ENCODE measurements at places on chromosomes 4 and X.
A peak's percentile ranks its signal among the peaks of the same experiment; 100 is the strongest.

DNA sequence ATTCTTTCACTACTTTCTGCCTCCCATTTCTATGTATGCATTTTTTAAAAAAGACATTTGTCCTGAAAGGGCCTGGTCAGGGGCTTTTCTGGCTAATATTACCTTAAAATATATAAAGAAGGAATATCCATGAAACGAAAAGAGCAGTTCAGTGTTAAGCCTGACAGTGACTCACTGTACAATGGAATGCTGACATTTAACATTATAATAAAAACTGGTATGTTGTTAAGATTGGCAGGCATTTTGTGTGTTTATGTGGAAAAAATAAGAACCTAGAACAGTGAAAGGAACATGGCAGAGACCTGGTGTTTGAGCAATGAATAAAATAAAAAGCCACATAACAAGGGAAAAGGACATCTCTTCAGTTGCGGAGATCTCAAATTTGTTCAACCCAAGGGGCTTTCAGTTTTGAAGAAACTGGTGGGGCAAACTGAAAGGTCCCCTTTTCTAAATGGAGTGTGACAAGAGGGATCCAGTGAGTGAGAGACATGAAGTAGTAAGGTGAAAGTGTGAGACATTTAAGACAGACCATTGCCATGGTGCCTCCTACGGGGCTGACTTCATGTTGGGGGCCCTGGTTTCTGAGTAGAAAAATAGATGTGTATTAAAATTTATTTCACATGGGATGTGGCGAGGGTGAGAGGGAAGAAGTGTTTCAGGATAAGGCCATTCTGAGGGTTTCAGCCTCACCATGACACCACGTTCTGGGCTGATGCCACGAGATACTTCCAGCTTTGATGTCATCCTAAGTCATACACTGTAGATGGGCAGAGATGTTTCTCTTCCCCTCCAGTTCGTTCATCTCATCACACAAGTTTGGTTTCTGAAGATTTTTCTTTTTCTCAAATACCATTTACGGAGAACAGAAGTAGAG, 324.9 kb downstream of the PPP3CA start:
- H3K27ac ChIP-seq: no peak overlapping the region
- no peak for DNase-seq
- H3K27me3 ChIP-seq: no peaks in the 10 kb centered on the region
- H3K36me3 ChIP-seq: no peaks in the 10 kb centered on the region

DNA sequence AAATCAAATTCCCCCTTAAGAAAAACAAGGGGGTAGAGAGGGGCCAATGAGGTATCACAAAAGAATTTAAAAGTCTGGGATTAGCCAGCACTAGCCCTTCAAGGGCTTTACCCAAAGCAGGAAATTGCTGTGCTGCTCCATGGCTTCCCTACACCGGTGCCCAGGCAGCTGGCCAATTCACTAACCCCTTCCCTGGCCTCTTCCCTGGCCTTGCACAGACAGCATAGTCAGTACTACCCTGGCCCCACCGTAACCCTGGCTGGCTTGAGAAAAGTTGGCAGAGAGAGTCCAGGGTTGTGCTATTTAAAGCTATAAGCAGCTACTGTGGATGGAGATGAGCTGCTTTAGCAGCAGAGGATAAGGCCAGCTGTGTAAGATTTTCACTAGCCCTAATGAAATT, 43.1 kb downstream of the ADAMTS3 start:
- no peaks in the 10 kb centered on the region for H3K4me1 ChIP-seq
- H3K36me3 ChIP-seq: no peaks in the 10 kb centered on the region
- DNase-seq: no peak
- no peak overlapping the region for H3K4me3 ChIP-seq
- no peak overlapping the region for H3K27ac ChIP-seq

DNA sequence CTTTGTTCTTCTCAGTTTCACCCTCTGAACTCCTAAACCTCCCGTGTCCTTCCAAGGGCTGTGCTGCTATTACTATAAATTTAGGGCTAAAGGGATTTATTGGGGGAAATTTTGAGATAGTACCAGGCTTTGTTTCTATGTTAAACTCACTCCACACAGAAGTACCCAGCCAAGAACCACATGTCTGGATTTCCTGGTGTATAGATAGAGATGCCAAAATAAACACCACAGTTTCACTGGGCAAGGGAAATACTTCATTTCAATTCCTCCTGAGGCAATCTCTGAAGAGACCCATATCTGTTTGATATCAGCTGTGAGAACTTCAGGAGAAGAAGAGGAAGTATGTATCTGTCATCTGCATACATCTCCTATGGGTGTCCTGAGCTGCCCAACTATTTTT, 21.7 kb upstream of the CLNK start:
- no peak for DNase-seq
- H3K36me3 ChIP-seq: no peaks in the 10 kb centered on the region
- H3K27me3 ChIP-seq: no peaks in the 10 kb centered on the region
- no peak overlapping the region for H3K27ac ChIP-seq

DNA sequence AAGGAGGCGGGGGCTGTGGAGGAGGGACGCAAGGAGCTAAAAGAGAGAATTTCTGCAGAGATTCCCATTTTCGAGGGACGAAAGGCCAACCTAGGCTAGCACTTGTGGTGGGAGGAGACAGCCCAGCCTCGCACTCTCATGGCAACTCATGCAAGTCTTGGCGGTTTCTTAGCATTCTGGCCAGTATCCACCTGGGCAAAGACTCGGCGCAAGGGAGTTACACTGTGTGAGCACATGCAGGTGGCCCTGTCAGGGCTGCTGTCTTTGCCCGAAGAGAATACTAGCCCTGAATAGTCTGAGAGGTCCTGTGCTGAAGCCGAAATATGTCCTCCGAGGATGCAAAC, 15.5 kb downstream of the MCF2 start:
- H3K27me3 ChIP-seq: peaks cover 8% of the 10 kb centered on the region
- no peak overlapping the region for H3K27ac ChIP-seq
- DNase-seq: no peak
- no peak overlapping the region for H3K4me3 ChIP-seq

DNA sequence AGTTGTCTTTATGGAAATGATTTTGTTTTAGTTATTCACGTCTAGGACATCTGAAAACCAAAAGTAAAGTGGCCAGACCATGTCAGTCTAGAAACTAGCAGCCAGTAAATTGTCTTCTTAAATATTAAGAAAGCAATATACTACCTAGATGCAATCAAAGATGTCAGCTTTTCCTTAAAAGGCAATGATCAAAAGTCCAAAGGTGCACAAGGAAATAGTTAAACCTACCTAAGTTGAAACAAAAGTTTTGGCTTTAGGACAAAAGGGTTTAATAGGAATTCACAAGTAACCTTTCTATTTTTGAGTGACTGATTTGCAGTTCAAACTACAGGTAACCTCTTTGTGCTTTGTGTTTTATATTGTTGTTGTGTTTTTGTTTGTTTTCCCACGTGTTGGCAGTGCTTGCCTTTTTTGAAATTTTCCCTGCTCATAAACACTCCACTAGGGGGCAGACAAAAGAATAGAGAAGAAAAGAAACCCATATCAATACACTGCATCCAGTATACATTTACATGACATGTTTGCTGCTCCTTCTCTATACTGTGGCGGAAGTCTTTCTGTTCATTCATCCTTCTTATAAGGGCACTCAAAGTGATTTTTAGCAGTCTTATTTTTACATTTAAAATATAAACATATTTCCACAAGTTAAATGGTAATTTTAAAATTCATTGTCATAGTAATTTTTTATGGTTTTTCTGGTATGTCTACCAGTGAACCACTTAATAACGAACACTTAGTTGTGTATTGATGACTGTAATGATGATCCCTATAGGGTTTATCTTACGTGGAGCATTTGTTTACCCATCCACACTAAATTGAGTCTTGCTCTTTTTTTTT, 62.7 kb downstream of the GAB1 start:
- no peaks in the 10 kb centered on the region for H3K27me3 ChIP-seq
- H3K27ac ChIP-seq: no peak overlapping the region
- no peaks in the 10 kb centered on the region for H3K36me3 ChIP-seq

GRCh38 chrX:103730147-103730795, 19.6 kb downstream of the TMEM31 start:
- no peaks in the 10 kb centered on the region for H3K4me1 ChIP-seq
- H3K27me3 ChIP-seq: no peaks in the 10 kb centered on the region
- H3K27ac ChIP-seq: no peak overlapping the region
- no peaks in the 10 kb centered on the region for H3K36me3 ChIP-seq
- no peak overlapping the region for H3K4me3 ChIP-seq

DNA sequence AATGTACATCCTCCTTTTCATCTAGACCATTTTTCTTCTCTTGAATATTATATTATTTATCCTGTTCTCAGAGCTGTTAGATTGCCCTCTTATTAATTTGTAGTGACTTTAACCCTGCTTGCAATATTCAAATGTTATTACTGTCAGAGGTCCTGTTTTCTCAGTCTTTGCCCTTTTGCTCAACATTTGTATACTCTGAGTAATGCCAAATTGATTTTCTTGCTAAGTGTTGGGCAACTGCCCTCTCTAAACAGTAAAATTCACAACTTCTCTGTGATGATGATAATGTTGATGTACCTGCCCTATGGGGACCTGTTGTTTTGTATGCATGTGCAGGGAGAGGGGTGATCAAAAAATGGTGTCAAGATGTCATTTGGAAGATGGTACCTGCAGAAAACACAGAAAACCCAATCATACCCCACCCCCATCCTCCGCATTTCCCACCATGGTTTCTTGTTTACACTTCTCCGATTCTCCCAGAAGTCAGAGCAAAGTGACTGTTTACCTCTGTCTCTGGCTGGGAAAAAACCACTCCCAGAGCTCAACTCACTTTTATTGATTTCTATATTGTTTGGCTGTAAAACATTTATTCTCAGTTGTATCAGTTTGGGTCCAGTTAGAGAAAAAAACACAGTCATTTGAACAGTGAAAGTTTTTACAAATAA, 694.0 kb downstream of the IL1RAPL1 start:
- H3K27me3 ChIP-seq: no peaks in the 10 kb centered on the region
- no peak for DNase-seq
- H3K4me1 ChIP-seq: no peaks in the 10 kb centered on the region
- no peak overlapping the region for H3K4me3 ChIP-seq
- H3K36me3 ChIP-seq: no peaks in the 10 kb centered on the region

DNA sequence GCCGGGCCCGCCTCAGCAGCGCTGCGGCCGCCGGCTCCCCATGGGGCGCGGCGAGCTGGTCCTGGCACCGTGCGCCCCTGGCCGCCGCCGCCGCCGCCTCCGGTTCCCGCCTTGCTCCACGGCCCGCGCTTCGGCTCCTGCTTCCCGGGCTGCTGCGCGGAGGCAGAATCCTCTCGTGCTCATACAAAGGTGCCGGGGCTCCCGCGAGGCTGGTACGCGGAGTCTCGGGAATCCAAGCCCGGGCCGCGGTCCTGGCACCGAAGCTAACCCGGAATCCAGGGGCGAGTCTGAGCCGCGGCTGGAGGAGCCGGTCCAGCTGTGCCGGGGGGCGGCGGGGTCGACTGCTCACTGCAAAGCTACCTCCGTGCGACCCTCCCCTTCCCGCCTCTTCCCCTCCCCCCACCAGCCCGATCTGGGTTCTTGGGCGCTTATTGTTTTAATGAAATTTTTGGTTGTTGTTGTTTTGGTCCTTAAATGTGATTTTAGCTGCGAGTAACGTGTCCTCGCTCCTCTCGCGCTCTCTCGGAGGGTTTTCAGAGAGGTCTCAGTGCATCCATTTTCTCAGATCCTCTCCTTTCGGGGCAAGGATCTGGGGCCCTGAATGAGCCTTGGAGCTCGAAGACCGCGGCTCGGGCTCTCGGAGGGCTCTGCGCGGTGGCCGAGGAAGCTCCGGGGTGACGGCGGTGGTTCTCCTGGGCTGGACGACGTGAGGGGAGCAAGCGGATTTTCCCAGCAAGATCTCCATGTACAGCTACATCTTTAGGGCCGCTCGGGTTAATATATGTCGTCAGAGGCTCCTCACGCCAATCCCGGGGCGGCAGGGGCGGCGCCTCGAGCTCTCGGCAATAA, at the start of gene HAND2:
TSS of gene HAND2 (minus strand) at position 753 of the 849 bp plus-strand sequence. CDS start 940 bp downstream, outside the sequence.
- peak within 1 kb of the TSS; percentile 14 for H3K4me3 ChIP-seq
- peaks cover 7% of the 10 kb centered on the region for H3K4me1 ChIP-seq
- DNase-seq: no peak
- no peak within 1 kb of the TSS for H3K27ac ChIP-seq
- peaks cover 67% of the 10 kb centered on the region for H3K27me3 ChIP-seq
